ENCODE measurements at places on chromosomes 12 and 14. TPM values are rescaled to one million over a fixed set of nuclear protein-coding genes. Genes with fewer than 3 reads are reported as not detected.

B3GNT4 gene
- polyA plus RNA-seq: 6.4 TPM

MIP gene
- 0.17 TPM for polyA plus RNA-seq

SPATA7 gene
- polyA plus RNA-seq: 31.2 TPM

WNT5B gene
- polyA plus RNA-seq: 5.5 TPM

TMEM253 gene
- 1.3 TPM for polyA plus RNA-seq

GLIPR1L1 gene
- 0.43 TPM for polyA plus RNA-seq

CD4 gene
- polyA plus RNA-seq: 25.5 TPM

IL31 gene
- not detected for polyA plus RNA-seq

CYP46A1 gene
- polyA plus RNA-seq: 3.4 TPM

SMIM41 gene
- polyA plus RNA-seq: not detected

PRPF40B gene
- 29.5 TPM for polyA plus RNA-seq

KRT82 gene
- polyA plus RNA-seq: not detected

HCAR1 gene
- polyA plus RNA-seq: 3.0 TPM

COX8C gene
- 0.71 TPM for polyA plus RNA-seq

DLK1 gene
- 10.8 TPM for polyA plus RNA-seq

GLIPR1 gene
- 19.4 TPM for polyA plus RNA-seq

CCDC198 gene
- 473 TPM for polyA plus RNA-seq

TMEM30B gene
- polyA plus RNA-seq: 11.3 TPM

NKX2-1 gene
- not detected for polyA plus RNA-seq

DACT1 gene
- 33.3 TPM for polyA plus RNA-seq

CACNA1C gene
- 11.4 TPM for polyA plus RNA-seq

UNC79 gene
- polyA plus RNA-seq: 1.1 TPM

ISM2 gene
- polyA plus RNA-seq: 2.5 TPM

TMEM106C gene
- 134 TPM for polyA plus RNA-seq

PPP4R3A gene
- 136 TPM for polyA plus RNA-seq

TMED10 gene
- polyA plus RNA-seq: 271 TPM

PROX2 gene
- 4.3 TPM for polyA plus RNA-seq

ALG10B gene
- polyA plus RNA-seq: 15.7 TPM

EFS gene
- polyA plus RNA-seq: 35.4 TPM

TSHR gene
- polyA plus RNA-seq: 0.88 TPM

CSRP2 gene
- polyA plus RNA-seq: 90.9 TPM

LRIG3 gene
- 43.7 TPM for polyA plus RNA-seq

CLBA1 gene
- polyA plus RNA-seq: 25.0 TPM

FOXA1 gene
- polyA plus RNA-seq: 3.2 TPM

LRRK2 gene
- 26.7 TPM for polyA plus RNA-seq

MSI1 gene
- polyA plus RNA-seq: 26.5 TPM

BICDL1 gene
- 37.8 TPM for polyA plus RNA-seq

HOXC6 gene
- 34.1 TPM for polyA plus RNA-seq

ARPC3 gene
- 248 TPM for polyA plus RNA-seq

PMCH gene
- polyA plus RNA-seq: 0.91 TPM

JPH4 gene
- 8.9 TPM for polyA plus RNA-seq

CLEC1B gene
- 0.43 TPM for polyA plus RNA-seq

RFX4 gene
- 0.20 TPM for polyA plus RNA-seq

NFE2 gene
- 1.5 TPM for polyA plus RNA-seq

PGF gene
- polyA plus RNA-seq: 5.5 TPM

RPL10L gene
- polyA plus RNA-seq: not detected

GALNT16 gene
- 2.7 TPM for polyA plus RNA-seq

KLRB1 gene
- polyA plus RNA-seq: 8.1 TPM

CRIP2 gene
- 87.4 TPM for polyA plus RNA-seq

OTOGL gene
- polyA plus RNA-seq: 0.95 TPM

TMX1 gene
- 54.8 TPM for polyA plus RNA-seq

KLHL33 gene
- polyA plus RNA-seq: 0.60 TPM
